ENCODE measurements at places on chromosomes 1 and 21.

DNA sequence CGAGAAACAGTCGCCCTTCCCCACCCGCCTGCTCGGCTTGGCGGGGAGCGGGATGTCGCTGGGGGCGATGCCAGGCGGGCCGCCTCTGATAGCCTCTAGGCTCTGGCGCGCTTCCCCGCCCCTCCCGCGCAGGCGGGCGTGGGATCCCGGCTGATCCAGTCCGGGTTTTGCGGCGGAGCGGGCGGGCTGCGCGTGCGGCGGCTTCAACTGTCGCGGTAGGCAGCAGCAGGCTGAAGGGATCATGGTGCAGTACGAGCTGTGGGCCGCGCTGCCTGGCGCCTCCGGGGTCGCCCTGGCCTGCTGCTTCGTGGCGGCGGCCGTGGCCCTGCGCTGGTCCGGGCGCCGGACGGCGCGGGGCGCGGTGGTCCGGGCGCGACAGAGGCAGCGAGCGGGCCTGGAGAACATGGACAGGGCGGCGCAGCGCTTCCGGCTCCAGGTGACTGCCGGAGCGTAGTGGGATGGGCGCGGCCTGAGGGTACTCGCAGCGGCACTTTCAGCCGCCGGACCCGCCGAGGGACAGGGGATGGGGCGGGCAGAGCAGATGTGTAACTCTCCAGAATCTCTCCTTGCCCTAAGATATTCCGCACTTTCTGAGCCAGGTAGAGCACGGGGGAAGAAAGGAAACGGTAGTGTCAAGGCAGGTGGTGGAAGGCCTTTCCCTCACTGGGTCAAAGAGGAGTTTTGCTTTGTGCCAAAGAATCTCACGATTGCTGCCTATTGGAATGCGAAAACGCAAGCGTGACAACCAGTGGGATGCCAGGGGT, at the start of gene FAAH:
Gene FAAH (plus strand): TSS at position 210 of the 764 bp plus-strand sequence. CDS start 32 bp downstream, at position 242.
- no peak for DNase-seq

- no peak for DNase-seq
Measured at GRCh38 chr1:185926588-185926987, 192.4 kb downstream of the HMCN1 start.

DNA sequence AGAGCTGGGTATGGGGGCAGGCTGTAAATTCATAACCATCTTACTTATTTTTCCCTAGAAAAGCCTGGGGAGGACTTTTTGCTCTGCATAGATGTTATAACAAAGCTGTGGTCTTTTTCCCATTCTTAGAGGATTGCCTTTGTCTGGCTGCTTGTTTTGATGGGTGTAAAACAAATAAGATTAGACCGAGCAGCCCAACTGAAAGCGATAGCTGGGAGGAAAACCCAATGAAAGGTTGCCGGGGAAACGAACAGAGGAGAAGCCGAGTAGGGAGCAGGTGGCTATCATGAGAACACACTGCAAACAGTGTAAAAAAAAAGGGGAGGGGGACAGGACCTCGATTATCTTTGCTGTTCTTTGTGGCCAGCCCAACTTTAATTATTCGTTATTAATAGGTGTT, 1.9 kb downstream of the ELAVL4 start:
- peak; percentile 97 for DNase-seq

DNA sequence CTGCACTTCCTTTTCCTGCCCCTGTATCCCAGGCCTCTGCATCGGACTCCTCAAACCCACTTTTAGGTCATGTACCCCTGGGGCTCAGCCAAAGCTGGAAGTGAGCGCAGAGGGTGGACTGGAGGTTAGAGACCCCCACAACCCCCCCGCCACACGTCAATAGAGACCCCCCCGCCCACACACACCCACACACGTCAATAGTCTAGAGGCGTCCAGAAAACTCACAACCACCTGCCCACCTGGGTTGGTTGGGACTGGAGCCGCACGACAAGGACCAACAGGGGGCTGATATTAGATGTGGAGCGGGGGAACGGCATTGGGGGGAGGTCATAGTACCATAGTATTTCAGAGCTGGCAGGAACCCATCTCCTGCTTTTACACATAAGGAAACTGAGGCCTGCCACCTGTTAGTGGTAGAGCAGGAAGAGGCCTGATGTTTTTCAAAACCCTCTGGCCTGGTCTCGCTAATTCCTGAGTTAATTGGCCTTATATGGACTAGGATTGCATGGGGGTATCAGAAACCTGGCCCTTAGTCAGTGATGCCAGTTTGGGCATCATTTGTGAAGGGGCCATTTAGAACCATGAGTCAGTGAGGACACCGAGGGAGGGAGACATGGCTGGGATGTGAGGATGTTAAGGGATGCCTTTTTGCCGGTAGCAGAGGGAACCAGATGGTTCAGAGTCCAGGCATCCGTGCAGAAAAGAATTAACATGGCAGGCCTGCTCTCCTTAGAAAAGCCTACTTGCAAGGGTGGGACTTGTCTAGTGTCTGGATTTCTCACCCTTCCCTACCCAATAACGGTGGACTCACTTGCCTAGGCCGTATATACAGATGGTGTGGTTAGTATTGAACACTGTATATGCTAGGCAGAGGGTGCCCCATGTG, 1.1 kb downstream of the NENF start:
- no peak for DNase-seq

DNA sequence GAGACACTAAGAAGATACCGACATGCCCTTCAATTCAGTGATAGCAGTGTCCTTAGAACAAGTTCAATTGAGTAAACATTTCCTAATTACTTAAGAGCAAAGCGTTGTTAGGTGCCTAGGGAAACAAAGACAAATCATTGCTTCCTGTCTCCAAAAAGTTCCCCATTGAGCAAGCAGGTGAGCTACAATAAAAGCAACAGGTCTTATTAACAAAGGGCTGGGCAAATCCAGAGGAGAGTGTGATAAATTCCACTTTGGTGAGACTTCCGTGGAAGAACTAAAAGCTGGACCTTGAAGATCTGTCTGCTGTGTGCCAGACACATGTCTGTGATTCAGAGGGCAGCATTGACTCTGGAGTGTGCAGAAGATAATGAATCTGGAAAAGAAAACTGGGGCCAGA, 1.9 kb upstream of the TUT4 start:
- DNase-seq, result peak; percentile 36

DNA sequence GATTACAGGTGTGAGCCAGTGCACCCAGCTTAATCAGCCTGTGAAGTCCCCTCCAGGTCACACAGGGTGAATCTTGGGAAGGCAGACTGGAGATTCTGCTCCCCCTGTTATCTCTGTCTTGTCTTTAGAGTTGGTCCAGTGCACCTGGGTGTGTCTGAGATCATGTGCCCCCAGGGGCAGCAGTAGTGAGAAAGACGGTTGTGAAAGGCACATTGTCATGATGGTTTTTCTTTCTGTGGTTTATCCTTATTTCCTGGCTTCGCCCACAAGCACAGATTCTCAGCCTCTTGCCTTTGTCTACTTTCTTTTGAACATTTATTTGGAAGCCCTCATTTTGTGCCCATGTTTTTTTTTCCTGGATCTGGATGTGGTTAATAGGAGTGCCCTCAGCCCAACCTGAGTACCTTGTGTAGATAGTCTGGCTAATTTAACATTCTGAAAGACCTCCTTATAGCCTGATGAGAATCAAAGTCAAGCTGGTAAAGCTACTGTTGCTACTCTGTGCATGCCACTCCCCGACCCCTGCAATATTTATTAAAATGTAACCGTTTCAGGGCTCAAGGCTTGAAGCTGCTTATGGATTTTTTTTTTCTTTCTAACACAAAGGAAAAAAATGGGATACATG, 23.7 kb downstream of the UCK2 start:
- DNase-seq, result no peak

DNA sequence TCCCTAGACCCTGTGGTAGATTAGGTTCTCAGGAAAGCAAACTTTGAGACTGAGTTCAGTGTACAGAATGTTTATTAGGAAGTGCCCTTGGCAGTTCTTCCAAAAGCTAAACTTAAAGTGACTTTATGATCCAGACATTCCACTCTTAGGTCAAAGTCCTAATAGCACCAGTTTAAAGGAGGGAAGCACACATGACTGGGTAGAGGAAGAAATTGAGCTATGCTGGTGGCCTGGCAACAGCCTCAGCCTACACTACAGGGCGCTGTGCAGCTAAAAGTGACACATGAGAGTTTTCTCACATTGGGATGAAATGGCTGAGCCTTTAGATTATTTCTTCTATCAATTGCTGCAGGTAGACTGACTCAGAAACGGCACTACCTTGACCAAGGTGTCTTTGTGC, 280.4 kb downstream of the BRINP2 start:
- DNase-seq, result no peak

GRCh38 chr1:160827418-160827817, 31.4 kb downstream of the LY9 start:
- DNase-seq, result no peak

DNA sequence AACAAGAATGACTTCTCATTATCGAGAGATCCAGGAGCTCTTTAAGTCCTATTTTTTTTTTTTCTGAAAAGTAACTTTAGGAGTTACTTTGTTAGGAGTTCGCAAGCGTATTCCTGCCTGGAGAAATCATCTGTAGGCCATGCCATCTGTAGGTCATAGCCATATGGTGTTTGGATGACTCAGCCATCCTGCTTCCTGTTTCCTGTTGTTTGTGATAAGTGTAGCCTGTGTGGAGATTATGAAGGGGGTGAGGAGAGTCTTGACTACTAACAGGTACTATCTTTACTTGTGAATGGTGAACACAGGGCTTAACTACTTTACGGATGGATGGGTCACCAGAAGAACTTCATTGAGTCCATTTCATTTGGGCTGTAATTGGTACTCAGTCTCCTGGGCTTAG, 327.2 kb downstream of the PTPRU start:
- no peak for DNase-seq

- no peak for DNase-seq
Measured at GRCh38 chr1:203954788-203955552, 93.6 kb downstream of the SNRPE start.

DNA sequence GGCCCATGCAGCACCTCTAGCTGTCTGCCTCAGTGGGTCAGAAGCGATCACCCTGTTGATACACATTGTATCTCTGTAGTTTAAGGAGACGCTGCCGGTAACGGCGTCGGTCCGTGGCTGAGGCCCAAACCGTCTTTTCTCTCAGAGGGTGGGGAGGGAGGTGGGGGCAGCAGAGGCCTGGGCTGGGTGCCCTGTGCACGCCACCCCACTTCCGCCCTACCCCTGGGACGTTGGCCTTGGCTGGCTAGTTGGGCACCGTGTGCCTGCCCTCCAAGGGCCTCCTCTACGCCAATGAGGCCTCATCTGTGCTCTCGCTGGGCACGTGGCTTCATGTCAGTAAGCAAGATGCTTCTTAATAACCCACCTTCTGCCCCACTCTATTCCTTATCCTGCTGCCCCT, 9.4 kb downstream of the ZC3H12A start:
- no peak for DNase-seq

DNA sequence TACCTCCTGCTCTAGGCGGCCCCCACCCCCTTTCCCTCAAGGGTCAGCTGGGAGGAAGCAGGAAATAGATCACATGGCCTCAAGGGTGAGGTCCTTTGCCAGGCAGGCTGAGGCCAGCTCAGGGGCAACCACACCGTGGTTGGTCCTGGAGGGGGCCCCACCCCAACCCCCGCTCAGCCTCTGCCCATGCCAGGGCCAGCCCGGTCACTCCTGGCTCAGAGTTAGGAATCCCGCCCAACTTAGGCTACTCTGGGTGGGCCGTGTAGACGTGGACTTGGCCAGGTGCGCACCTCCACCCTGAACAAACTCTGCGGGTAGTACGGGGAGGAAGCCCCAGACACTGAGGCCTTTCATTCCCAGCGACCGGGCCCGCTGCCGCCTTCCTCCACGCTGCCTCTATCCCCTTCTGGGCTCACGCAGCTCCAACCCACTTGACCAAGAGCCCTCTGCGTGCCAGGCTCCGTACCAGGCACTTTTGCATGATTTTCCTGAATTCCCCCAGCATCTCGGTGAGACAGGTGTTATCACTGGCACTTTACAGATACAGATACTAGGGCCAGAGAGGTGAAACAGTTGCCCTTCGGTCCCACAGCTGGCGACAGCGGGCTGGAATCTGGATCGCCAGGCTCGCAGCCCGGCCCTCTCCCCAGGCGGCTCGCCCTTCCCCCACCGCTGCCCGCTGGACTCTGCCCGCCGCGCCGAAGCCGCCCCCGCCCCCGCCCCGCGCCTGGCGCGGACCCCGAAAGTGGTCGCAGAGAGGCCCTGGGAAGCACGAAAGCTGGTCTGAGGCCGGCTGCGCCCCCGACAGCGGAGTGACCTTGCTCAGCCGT, 769 bp downstream of the GALE start:
- DNase-seq, result no peak

GRCh38 chr1:24776821-24777220, 31.6 kb downstream of the CLIC4 start:
- DNase-seq, result no peak

Measured in NCI-H2081 treated with DMSO at 0.1 percent for 48 hours (cell line).